ENCODE measurements at places on chromosomes 12 and 14.

DNA sequence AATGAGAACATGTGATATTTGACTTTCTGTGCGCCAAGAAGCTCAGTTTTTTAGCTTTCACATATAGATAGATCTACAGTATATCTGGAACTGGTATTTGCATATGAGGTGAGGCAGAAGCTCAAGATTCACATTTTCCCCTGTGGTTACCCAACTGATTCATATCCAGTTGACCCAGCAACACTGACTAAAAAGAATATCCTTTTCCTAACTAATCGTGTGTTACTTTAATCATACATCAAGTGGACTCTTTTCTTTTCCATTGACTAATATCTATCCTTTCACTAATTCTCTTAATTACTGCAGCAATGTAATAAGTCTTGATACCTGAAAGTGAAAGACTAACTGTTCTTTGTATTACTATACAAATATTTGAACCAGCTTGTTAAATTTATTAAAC is 236.1 kb downstream of the AEBP2 start:
- DNase-seq: no peak

GRCh38 chr14:104979758-104980610 is 1.8 kb upstream of the AHNAK2 start:
- no peak for DNase-seq

DNA sequence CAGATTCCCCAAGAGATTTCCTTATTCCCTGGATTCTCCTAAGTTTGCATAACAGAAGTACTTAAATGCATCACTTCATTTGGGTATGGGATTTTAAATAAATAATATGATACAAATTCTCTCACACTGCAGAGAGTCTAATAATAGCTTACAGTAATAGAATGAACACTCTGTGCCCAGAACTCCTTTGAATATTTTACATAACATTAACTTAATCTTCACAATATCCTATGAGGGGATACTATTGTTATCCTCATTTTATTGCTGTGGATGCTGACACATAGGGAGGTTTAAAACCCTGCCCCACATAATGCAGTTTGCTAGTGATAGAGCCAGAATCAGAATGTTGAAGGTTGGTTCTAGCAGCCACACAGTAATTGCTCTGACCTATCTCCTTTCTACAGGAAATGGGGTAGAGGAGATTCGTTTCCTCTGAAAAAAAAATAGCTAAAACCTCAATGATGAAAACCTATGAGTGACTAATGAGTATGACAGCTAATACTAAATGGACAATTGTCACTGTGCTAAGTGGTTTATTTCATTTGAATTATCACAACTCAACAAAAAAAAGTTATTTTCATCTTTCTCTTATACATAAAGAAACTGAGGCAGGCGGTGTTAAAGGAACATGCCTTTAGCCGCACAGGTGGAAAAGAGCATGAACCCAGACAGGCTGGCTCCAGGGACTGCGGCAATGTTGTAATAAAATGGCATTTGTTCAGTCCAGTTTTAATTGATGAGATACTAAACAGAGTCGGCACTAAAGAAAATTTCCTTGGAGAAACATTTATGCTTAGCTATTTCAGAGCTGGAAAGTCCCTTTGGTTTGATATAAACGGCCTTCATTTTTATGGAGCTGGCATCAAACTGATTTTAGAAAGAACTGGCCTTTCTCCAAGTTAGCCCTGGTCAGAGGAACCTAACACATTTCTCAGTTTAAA is 880.9 kb downstream of the NRXN3 start:
- no peak for DNase-seq

DNA sequence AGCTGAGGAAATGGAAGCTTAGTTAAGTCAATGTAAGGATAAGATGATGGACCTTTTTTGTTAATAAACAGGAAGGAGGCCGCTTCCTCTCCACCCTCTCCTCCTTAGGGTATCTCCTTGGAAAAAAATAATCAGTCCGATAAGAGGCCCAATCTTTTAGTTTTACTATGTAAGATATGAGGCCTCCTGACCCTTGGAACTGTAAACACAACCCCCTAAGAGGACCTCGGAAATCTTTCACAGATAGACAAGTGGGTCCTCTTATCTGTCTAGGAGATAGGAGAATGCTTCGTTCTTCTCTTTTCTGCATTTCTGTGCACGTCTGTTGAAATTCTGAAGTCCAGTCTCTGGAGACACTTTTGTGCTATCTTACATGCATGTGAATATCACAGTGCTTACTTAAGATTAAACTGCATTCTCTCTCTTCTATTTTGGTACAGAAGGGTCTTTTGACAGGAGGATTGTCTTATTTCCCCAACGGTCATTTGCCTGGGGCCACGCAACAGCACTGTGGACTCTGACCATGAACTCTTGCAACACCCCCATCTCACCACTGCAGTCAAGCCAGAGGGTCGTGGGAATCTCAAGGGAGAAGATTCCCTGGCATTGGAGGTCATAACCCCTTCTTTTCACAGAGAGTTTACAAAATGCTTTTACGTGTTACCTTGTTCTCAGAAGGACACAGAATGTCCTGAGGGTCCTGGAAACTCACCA is 313.0 kb upstream of the RTL1 start:
- no peak for DNase-seq

DNA sequence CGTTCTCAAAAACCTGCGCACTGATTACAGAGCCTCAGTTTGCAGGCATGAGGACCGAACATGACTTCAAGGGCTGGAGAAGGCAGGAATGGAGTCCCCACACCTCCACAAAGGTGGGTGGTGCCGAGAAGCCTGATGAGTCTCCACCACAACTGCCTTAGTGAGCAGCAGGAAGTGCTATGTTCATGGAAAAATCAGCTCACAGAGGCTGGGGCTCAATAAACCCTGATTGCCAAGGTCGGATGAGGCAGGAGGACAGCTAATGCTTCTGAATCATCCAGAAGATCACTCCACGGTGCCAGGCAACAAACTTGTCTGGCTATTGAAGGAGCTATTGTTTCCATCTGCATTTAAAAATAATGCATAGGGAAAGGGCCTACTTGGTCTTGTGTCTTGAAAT is 31.1 kb downstream of the APPL2 start:
- DNase-seq: no peak

DNA sequence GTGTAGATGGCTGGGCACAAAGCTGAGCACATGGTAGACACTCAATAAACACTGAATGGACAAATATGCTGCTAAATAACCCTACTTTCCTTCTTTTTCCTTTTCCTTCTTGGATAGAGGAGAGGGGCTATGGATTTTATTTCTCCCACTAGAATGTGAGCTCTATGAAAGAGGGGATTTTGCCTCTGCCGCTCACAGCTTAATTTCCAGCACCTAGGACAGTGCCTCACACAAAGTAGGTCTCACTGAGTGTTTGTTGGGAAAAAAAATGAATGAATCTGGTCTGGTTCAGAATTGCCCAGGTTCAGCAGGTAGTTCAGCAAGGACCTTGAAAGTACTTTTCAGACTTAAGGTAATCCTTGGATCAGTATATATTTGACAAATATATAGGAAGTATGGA is 65.5 kb downstream of the WSCD2 start:
- DNase-seq: no peak

GRCh38 chr14:54329082-54329695 is 67.6 kb upstream of the CDKN3 start:
- peak; percentile 71 for DNase-seq

GRCh38 chr12:58566599-58566998 is 353.7 kb downstream of the LRIG3 start:
- DNase-seq: no peak

GRCh38 chr14:51868405-51868804 is 8.0 kb downstream of the GNG2 start:
- DNase-seq: no peak

- DNase-seq: no peak
These were observed 36.1 kb upstream of the PTCSC3 start for GRCh38 chr14:36212577-36212976.

Measured in A673 (cell line).